ENCODE measurements at places on chromosomes 3 and 15.

DNA sequence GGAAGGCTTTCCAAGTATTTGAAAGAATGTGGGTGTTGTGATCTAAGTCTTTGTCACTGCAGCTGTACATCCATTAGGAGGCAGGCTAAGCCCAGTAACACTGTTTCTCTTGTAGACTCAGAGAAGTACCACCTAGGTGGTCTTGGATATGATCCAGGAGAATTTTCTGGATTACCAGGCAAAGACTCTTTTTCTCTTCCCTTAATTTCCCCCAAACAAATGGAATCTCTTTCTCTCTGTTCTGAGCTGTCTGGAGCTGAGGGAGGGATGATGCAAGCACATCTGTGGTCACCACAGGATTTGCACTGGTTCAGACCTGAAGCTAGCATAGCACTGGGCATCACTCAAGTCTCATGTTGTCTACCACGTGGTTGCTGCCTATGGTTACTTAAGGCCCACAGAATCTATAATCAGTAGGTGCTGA is 227.6 kb downstream of the NECTIN3 start:
- DNase-seq = no peak

- DNase-seq = no peak
Observed at GRCh38 chr15:39270221-39270855, 310.5 kb upstream of the THBS1 start.

- no peak for DNase-seq
Observed at GRCh38 chr3:66555214-66555844, 54.5 kb upstream of the LRIG1 start.

DNA sequence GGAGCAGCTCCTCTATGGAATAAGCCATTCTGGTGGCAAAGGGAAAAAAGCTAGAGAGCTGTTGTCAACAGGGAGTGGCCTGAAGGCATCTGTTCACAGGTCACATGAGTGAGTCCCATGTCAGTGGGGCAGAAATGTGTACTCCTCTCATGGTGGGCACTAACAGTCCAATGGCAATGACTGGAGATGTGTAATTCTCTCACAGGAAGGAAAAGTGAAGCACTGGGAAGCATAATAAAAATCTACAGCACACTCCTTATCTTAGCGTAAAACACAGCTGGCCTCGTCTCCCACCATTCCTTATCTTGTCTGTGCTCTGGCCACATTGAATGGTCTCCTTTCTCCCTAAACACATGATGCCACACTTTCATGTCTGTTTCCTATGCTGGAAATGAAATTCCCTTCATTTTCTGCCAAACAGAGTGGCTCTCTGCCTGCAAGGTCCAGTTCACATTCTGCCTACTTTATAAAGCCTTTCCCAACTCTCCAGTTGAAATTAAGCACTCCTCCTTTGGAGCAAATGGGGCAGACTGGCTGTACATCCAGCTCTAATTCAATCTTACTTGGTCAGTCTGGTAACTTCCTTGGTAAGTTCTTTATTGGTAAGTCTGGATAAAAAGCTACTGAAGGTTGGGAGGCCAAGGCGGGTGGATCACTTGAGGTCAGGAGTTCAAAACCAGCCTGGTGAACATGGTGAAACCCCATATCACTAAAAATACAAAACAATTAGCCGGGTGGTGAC is 139.8 kb downstream of the RPL22L1 start:
- no peak for DNase-seq

- no peak for DNase-seq
Observed at GRCh38 chr15:85318048-85318731, 62.2 kb upstream of the AKAP13 start.

GRCh38 chr15:55279746-55280351 is 9.8 kb downstream of the RAB27A start:
- no peak for DNase-seq

DNA sequence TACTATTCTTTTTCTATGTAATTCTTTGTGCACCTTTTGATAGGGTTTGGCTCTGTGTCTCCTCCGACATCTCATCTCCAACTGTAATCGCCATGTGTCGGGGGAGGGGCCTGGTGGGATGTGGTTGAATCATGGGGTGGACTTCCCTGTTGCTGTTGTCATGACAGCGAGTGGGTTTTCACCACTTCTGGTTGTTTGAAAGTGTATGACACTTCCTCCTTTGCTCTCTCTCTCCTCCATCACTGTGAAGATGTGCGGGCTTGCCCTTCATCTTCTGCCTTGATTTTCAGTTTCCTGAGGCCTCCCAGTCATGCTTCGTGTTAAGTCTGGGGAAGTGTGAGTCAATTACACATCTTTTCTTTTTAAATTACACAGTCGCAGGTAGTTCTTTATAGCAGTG is 225.8 kb upstream of the DPPA4 start:
- no peak for DNase-seq

- DNase-seq = no peak
Observed at GRCh38 chr3:149288655-149289054, 44.8 kb downstream of the TM4SF18 start.

DNA sequence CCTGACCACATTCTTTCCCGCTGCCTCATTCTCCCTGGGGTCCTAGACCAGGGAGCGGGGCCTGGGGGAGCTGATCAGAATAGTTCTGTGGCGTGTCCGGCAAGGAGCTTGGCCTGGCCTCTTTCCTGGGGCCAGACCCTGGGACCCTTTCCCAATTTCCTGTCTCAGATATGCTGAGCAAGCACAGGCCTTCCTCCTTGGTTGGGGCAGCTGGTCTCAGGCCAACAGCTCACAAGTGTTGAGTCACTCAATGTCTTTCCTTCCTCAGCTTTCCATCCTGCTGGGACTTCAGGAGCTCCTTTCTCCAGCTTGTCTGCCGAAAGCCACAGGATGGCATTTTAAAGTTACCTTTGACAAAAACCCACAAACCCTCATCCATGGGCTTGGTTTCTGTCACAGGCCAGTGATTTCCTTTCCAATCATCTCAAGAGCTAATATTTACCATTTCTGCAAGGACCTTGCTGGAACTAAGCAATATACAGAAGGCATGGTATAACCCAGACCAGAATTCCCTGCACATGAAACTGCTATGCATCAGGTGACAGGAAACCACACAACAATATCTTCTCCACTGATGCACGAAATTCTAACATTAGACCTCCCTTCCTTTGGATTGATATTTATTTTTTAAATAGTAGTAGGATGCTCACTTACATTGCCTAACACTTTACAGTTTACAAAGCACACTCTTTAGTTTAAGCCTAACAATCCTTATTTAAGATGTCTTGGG is 19.5 kb upstream of the TIMP4 start:
- DNase-seq = no peak

DNA sequence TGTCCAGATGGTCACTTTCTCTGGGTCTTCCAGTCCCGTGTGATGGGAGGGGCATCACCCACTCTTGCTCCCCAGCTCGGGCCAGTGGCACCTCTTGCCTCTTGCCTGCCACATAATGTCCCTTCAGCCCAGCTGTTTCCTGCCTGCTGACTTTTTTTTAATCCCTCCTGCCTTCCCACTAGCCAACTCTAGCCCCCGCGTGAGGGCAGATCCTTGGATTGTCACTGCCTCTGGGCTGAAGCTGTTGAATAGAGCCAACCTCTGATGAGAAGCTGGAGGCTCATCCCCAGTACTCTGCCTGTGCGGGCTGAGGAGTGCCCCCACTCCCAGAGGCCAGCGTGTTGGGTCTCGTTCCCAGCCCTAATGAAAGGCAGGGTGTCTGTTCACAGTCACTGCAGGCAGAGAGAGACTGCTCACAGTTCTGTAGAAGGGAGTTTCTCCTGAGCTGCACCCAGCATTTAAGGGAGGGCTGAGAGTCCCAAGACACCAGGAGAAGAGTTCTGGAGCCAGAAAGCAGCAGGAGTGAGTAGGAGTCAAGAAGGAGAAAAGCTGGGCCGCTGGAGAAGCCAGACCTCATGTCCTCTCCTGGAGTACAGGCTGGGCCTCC is 30.1 kb upstream of the TIMP4 start:
- no peak for DNase-seq

- DNase-seq = no peak
Observed at GRCh38 chr3:66224220-66224619, 3.4 kb downstream of the SLC25A26 start.

GRCh38 chr3:84184937-84185336 is 773.9 kb upstream of the CADM2 start:
- no peak for DNase-seq

DNA sequence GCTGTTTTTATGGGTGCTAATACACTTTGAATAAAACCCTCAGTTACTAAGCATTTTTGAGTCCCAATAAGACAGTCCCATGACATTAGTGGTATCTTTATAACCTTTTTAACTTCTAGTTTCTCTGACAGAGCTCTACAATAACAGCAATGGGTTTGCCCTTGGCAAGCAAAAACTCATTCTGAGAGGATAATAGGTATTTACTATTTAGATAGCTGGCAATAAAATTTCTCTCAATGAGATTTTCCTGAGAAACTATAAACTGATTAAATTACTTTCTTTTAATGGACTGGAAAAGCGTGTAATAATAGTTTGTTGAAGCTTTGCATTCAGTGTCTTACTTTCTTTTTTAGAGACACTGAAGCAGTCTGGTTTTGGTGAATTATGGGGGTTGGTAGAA is 168.0 kb upstream of the MLF1 start:
- no peak for DNase-seq

DNA sequence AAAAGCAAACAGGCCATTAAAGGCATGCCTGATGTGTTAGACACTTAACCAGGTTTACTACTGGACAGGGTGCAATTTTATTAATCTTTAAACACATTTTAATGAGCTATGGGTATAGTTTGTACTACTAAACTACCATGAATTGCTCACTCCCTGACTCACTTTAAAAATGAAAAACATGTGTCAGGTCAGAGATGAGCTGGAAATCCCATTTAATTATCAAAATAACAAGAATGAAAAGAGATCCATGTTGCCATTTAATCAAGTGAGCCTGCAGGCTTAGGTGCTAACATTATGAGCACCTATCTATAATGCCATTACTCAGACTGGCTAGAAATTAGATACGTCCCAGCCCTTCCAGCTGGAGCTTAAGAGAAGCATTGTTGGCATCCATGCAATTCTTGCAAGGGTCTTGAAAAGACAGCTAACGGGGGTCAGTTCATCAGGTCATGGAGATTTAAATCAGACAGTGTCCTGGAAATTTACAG is 224.4 kb downstream of the THRB start:
- no peak for DNase-seq

GRCh38 chr3:165459111-165459510 is 262.9 kb upstream of the SLITRK3 start:
- no peak for DNase-seq

GRCh38 chr15:35289024-35289617 is 204.0 kb upstream of the NANOGP8 start:
- no peak for DNase-seq

GRCh38 chr3:193016437-193016901 is 98.8 kb upstream of the MB21D2 start:
- DNase-seq = no peak

DNA sequence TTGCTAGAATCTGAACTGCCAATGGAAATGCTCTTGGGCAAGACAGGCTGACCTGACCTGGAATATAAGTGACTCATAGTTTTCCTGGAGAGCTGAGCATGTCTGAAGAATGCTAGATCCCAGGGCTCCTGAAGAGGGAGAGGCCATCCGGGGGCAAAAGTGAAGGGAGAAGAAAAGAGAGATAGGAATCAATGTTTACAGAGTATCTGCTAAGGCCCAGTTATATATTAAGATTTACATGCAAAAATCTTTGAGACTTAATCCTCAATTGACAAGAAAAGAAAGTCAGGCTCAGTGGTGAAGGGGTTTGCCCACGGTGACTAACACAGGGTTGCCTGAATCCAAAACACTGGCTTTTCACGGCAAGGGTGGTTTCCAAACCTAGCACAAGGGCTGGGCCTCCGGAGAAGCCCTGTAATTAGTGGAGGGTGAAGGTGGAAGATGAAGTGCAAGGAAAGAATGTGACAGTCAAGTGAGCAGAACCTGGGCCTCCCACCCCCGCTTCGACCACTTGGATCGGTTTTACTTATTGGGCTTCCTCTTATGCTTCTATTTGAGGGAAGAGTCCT is 91.7 kb upstream of the FGF12 start:
- no peak for DNase-seq

DNA sequence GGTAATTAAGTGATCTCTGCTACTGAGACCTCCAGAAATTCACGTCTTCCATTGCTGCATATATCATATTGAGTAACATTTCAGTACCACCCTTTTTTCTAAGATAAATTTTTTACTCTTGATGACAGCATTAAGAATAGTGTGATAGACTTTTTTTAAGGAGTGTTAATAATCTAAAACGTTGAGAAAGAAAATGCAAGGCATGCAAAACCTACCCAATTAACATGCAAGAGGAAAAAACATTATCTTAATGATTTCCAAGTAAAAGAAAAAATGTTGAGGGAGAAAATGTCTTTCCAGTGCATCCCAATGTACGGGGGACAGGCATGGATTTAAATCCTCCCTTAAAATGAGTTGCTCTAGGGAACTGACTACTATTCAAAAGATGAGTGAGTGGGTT is 740 bp downstream of the CLDN16 start:
- no peak for DNase-seq

GRCh38 chr3:137116619-137117018 is 158.8 kb downstream of the IL20RB start:
- DNase-seq = no peak

DNA sequence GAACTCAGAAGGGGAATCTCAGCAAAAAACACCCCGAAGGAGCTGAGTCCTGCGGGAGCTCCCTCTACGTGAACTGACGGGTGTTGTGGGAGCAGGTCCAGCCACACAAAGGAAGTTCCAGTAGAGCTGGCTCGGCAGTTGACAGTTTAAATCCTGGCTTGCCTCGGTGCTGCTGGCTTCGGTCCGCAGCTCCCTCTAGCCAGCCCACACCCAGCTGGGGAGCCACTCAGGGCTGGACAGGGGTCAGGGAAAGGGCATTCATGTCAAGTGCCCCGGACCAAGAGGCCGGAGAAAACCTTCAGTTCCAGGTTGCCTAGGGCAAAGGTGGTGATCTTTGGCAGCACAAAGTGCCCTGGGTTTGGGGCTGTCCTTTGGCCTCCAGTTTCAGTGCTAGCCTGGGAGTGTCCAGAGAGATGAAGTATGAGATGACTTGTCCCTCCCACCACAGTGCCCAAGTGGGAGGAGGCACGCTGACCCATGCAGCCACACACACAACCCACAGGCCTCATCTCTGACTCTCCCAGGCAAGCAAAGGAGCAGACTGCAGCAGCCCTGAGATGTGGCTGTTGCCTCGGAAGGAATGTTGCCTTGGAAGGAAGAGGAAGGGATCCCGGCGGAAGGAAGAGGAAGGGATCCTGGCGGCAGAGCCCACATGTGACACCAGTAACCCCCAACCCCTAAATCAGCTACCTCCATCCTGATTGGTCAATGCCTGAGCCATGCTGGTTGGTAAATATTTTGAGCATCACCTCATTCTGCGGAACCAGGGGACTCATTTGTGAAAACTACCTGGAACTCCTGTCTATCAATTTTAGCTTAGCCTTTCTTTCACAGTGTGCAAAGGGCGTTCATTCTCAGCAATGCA is 13.9 kb upstream of the ANPEP start:
- no peak for DNase-seq

- no peak for DNase-seq
Observed at GRCh38 chr3:141864281-141864970, 12.0 kb upstream of the ATP1B3 start.
